ENCODE measurements at places on chromosomes 13 and 19.

- no peak for DNase-seq
These were observed 1.4 kb upstream of the PHLDB3 start for GRCh38 chr19:43505941-43506340.

DNA sequence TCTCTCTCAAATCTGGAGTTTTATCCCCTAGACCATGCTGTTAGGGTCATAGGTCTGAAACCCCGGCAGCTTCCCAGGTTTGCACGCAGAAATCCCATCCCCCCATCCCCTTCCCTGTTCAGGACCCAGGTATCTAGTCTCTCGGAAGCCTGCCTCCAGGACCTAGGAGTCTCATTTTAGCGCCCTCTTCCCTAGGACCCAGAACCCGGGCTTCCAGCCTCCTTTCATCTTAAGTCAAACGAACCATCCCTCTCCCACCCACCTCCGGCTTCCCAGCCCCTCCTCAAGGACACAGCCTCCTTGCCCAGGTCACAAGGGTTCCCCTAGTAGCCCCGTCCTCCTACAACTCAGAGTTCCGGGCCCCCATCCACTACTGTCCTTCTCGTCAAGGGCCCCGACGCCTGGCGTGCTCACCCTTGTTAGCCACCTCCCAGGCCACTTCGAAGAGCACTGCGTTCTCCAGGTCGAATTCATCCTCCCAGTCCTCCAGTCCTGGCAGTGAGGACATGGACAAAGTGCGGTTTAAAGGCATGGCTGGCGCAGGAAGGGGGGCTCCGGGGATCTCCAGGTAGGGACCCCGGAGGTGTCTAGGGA is 431 bp downstream of the GYS1 start:
- no peak for DNase-seq

GRCh38 chr19:12838886-12839756 is 806 bp downstream of the MAST1 start:
- no peak for DNase-seq

DNA sequence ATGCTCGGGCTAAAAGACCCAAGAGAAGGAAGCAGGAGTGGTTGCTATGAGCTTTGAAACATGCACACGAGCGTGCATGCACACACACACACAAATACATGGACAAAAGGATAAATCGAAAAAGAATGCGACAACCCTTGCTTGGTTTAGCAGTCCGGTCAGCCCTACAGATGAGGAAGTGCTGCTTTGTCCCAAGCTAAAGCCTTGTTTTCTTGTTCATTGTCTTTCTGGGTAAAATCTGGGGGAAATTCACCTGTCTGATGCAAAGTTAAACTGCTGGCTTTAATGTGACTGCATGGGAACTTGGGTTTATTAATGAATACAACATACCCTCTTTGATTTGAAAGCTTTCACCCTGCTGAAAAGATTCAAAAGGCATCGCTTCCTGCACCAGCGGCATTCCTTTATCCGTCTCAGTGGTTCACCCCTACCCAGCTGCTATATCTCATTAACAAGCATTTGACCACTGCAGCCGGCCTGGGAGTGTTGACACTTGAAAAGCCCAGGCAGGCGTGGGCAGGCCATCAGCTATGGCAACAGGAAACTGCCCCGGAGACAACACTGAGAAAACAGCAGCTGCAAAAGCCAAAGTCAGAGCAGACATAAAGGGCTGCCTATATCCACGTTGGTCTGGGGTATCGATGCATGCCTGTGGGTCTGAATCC is 301.7 kb downstream of the NDFIP2 start:
- peak; percentile 16 for DNase-seq

GRCh38 chr19:14114854-14115253 is 2.7 kb downstream of the PRKACA start:
- no peak for DNase-seq

GRCh38 chr19:49812452-49812996 is 568 bp downstream of the FUZ start:
- DNase-seq = no peak

DNA sequence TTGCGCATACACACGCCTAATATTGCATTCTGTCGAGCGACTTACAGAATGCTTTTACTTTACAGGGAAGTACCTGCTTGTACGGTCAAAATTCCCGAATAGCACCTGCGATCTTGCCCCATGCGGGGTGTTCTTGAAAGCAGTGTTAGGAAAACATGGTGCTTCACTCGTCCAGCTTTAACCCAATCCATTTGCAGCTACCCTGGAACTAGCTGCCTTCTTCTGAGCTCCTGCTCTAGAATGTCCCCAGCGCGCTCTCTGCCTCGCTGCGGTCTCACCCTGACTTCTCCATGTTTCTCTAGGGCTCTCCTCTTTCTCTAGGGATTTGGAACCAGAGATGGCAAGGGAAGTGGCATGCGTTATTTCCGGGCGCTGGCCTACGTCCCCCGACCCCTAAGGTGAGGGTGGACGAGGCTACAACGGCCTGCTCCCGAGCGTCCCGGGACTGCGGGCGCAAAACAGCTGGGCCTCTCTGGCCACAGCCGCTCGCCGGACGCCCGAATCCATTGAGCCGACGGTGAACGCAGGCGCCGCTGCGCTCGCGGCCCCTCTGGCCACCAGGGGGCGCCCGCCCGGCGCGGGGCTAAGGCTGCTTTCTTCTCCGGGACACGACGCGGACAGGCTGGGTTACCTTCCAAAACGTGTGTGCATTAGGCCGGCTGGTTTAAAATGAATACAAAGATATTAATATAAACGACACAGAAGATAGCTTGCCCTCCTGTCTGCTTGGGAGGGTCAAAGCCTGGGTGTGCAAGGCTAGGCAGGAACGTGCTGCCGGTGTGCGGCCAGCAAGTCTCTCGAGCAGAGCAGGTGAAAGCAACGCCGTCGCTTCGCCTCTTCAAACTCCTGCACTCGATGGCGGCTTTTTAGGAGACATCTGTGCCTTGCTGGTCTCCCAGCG is 1.8 kb upstream of the SPRY2 start:
- DNase-seq = no peak

GRCh38 chr19:33629826-33630375 is 8.1 kb downstream of the CHST8 start:
- no peak for DNase-seq

GRCh38 chr13:102132777-102133295 is 269.0 kb downstream of the FGF14 start:
- DNase-seq = no peak

- no peak for DNase-seq
These were observed 12.0 kb downstream of the PIAS4 start for GRCh38 chr19:4019578-4019977.

DNA sequence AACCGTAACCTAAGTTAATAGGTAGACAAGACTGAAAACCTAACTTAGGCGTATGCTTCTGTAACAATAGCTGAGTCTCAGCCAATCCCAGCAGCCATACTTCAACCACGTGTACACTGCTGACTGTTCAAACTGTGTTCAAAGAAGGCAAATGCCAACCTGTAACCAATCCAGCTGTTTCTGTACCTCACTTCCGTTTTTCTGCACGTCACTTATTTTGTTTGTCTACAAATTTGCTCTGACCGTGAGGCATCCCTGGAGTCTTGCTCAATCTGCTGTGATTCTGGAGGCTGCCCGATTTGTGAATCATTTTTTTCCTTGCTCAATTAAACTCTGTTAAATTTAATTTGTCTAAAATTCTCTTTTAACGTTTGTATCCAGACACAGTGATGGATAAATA is 59.2 kb downstream of the EDNRB start:
- DNase-seq = no peak

- no peak for DNase-seq
These were observed 52.5 kb downstream of the FLT3 start for GRCh38 chr13:28047757-28048388.

GRCh38 chr19:16671652-16672274 is 10.8 kb downstream of the TMEM38A start:
- no peak for DNase-seq

- DNase-seq = no peak
These were observed 93.1 kb downstream of the WTIP start for GRCh38 chr19:34574704-34575103.

- DNase-seq = no peak
These were observed 3.1 kb upstream of the DHRS12 start for GRCh38 chr13:51807041-51807440.

DNA sequence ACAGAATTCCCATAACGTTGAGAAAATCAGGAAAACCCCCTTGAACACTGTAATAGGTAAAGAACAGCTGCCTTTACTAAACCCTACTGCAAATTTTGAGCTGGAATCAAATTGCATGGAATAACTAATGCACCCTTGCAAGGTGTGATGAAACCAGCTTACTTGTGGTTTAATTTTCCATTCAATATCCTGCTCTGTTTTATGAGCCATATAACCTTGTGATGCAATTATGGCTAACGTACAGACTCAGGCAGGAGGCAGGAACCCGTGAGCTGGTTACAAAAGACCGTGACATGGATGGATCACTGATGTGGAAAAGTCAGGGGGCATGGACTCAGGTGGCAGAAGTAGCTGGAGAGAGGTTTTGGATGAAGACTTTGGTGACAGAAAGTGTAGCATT is 438.6 kb downstream of the COG6 start:
- no peak for DNase-seq

DNA sequence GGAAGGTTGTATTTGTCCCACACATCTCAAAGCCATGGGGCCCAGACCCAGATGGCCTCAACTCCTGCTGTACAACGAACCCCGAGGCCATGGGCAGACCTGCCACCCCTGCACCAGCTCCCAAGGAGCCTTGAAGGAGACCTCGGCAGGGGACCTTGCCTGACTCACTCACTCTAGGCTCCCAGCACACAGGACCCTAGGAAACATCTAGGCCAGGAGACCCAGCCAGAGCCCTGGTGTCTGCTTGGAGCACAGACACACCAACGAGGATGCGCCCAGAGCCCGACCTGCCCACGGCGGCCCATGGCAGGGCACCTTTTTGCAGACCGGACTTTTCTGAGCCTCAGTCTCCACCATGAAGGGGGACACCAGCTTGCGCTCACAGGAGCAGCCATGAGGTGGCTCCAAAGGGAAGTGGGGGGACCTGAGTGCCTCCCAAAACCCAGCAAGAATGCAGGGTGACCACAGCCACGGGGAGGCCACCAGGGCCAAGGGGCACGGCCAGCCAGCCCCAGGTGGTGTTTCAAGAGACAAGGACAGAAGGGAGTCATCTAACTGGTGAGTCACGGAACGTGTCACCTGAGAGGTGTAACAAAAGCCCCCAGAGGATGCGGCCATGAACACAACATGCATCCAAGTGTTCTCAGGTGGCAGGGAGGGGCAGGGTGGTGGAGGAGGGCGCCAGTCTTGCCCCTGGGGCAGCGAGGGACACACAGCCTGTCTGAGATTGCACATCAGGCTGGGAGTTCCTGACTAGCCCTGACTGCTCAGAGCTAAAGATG is 4.9 kb upstream of the CERS1 start:
- no peak for DNase-seq

DNA sequence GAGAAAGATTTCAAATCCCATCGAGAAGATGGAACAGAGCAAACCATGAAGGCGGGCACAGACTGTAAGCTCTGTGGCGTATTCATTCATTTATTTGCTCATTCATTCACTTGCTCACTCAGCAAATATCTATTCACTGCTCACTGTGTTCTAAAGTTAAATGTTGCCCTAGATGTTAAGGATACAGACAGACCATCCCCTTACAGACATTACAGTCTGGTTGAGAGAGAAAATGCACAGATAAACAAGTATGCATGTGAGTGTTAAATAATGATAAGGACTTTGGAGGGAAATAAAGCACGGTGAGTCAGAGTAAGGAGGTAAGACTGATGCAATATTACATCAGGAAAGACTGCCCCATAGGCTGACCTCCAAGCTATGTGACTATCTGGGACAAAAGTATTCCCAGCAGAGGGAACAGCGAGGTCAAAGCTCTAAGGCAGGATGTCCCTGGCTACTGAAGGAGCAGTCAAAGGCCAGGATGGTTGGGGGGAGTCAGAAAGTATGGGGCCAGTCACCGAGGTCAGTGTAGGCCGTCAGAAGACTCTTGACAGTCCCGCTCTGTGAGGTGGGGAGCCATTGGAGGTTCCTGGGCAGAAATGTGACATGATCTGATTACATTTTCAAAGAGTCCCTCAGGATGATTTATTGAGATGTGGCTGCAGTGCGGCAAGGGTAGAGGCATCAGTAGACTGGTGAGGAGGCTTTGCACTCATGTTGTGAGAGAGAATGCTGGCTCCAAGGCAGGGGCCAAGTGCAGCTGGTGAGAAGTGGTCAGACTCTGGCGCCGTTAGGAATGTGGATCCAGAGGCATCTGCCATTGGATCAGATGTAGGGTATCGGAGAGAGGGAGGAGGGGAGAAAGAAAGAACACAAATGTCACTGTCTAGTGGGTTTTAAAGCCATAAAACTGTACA is 37.9 kb downstream of the MBNL2 start:
- no peak for DNase-seq

DNA sequence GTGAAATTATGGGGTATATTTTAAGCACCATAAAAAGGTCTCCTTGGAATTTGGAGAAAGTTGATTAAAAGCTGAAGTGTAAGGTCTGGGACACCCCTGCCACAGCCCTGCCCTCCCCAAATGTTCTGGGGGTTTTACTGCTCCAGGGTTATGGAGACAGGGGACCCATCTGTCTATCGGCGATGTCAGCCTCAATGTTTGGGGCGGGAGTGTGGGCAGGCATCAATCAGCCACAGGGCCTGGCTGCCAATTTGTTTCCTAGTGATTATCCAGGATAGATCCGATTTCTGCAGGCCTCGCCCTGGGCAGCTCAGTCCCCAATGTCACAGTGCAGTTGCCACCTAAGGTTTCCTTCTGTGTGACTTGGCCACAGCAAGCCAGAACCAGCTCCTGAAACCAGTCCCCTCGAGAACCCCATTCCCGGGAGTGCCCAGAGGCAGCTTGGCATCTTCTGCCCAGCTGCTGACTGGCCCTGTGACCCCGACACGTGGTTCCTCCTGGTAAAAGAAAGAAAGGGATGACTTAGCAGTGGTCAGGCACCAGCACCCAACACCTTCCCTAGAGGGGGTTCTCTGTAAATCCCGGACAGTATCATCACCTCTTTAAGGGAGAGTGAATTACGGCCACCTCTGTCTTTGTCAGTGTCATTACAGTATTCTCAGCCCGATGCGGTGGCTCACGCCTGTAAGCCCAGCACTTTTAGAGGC is 41.6 kb downstream of the MYO9B start:
- DNase-seq = no peak

- DNase-seq = no peak
These were observed 514 bp upstream of the MCEMP1 start for GRCh38 chr19:7676376-7676775.

GRCh38 chr19:51439021-51439465 is 19.2 kb downstream of the SIGLEC8 start:
- no peak for DNase-seq

- no peak for DNase-seq
These were observed 2166.4 kb downstream of the PCDH9 start for GRCh38 chr13:65063753-65064152.

GRCh38 chr13:30645629-30646028 is 27.9 kb downstream of the USPL1 start:
- DNase-seq = no peak

- no peak for DNase-seq
These were observed 15.8 kb upstream of the MICU2 start for GRCh38 chr13:21619633-21620220.

DNA sequence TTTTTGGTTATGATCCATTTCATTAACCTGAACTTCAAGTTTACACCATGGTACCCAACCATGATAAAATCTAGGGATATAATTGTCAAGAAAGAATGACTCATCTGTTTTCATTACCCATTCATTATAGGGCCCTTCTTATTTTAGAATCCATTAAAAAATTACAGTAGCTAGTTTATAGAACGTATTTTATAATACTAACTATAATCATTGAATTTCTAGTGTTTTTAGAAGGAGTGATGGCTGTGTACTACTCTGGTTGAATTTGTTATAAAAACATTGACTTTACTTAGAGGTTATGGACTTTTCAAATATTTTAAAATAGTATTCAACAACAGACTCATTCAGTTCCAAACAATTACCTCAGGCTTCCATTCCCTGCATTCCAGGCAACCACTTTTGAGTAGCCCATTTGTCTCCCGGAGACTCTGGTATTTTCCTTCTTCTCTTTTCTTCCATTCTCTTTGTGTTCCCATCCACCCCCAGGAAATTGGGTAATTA is 71.9 kb upstream of the KLF12 start:
- no peak for DNase-seq

Data from DMS 273 treated with DMSO at 0.1 percent for 48 hours (cell line).